Natural killer cell (primary cell): ENCODE measurements at places on chromosomes 4 and X.

DNA sequence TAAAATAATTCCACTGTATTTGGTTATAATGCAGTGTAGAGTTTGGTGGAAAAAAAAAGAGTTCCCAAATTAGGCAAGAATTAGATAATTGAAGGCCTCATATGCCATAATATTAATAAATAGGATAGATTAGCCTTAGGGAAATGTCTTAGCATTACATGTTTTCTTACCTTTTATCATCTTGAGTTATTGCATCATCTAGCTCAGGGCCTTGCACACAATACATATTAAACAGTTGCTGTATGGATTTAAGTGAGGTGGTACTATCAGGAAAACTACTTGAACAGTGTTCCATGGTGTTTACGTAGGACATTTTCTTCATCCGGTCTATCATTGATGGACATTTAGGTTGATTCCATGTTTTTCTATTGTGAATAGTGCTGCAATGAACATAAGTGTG lies 419.4 kb downstream of the EPHA5 start:
- no peak for DNase-seq

GRCh38 chr4:169619518-169619957 lies 840 bp upstream of the CLCN3 start:
- peak; percentile 83 for DNase-seq

GRCh38 chr4:735583-735982 lies 30.0 kb downstream of the PCGF3 start:
- DNase-seq, result no peak

DNA sequence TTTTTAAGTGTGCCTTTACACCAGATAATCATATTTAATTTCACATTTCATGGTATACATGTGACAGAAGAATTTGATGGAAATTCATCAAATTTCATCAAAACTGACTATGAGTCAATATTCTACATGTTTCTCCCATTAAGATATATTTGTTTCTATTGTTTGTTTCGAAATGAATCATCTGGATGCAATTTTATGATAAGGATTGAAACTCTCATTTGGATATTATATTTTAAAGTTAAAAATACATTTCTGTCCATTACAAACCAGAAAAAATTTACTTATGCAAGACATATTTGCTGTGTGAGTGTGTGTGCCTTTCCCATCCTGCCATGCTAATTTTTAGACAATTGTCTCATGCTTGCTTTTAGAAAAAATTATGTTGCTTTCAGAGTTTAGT lies 52.2 kb downstream of the SULT1B1 start:
- DNase-seq, result no peak

DNA sequence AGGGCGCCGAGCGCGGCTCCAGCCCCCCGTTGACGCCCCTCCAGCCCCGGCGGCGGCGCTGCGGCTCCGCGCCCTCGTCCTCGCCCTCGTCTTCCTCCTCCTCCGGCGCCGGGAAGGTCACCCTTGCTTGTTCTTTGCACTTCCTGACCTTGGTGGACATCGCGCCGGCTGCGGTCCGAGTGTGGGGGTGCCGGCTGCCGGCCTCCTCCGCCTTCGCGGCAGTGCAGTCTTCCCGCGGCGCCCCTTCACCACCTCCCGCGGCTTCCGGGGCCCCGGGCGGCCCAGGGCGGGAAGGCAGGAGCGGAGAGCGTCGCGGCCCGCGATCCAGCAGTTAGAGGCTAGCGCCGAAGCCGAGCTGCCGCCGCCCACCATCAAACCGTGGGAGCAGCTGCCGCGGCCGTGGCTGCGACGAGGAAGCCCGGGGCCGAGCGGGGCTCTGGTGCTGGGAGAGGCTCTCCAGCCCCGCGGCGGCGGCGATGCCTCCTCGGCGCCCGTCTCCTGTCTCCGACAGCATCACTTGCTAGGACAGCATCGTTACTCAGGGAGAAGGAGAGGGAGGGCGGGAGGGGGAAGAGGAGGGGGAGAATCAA lies at the start of gene TRPC3:
Gene TRPC3 (minus strand): TSS at position 540 of the 590 bp plus-strand sequence. CDS start 380 bp downstream, at position 160.
- peak; percentile 56 for DNase-seq

GRCh38 chr4:140315970-140316369 lies 57.5 kb upstream of the SCOC start:
- no peak for DNase-seq

- DNase-seq, result peak; percentile 1
Measured at GRCh38 chrX:83535417-83536196, 27.5 kb downstream of the POU3F4 start.

GRCh38 chr4:108830509-108831244 lies 67.8 kb upstream of the ETNPPL start:
- DNase-seq, result peak; percentile 3

DNA sequence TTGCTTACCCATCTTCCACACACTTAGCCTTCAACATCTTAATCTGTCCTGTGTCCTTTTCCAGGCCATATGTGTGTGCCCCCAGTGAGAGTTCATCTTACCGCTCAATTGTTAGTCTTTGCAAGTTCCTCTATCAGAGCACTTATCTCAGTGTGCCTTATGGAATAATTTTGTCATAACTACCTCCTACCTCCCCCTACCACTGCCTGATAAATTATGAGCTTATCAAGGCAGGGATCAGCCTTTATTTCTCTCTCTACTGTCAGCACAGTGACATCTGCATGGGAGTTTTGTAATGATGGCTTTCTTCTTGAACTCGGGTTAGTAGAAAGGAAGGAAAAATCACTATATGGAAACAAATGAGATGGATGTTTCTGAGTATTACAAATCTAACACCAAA lies 53.2 kb downstream of the MTM1 start:
- DNase-seq, result no peak

- DNase-seq, result no peak
Measured at GRCh38 chr4:152983221-152983620, 47.1 kb downstream of the FHDC1 start.

DNA sequence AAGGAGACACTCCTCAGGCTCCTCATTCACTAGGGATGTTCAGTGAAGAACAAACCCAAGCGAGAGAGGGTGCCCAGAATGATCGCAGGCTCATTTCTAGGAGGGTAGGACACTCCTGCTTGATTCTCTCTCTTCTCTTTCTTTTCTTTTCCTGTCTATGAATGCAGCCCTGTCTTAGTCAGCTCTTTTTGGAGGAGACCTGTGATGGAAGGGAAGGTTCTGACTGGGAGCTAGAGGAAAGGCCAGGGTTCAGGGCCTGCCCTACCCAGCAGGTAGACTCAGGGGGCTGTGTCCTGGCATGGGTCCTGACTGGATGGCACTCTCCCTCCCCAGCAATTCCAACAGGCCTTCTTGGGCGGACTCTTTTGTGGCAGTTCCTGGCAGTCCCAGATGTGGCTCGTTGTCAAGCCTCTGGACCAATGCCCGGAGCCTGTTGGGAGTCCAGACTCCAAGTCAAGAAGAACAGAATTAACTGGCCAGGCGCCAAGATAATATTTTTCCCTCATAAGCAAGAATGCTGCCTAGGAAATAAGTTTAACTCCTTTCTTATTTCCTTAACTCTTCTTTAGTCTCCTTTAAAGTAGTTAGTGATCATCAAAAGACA lies 139.4 kb upstream of the SCML1 start:
- no peak for DNase-seq

GRCh38 chr4:76341063-76341462 lies 34.5 kb downstream of the STBD1 start:
- no peak for DNase-seq

DNA sequence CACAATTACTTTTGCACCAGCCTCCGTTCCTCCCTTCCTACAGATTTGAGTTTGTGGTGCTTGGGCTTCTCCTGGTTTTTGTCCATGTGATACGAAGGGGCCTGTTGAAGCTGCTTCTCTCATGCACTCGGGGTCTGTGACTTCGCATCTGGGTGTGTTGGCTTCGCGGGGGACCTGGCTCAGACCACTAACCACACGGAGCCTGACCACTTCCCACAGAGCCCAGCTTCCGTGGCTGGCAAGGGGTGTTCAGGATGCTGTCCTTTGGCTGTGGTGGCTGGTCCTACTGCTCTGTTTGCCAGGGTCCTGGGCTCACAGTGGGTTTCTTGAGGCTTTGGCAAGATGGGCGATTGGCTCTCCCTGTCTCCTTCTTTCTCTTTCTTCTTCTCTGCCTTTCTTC lies 19.8 kb upstream of the XG start:
- DNase-seq, result no peak

- no peak for DNase-seq
Measured at GRCh38 chrX:20857746-20858145, 516.5 kb upstream of the CNKSR2 start.

- DNase-seq, result no peak
Measured at GRCh38 chr4:172153719-172154118, 340.5 kb downstream of the GALNTL6 start.

GRCh38 chrX:118250445-118250844 lies 95.5 kb upstream of the WDR44 start:
- no peak for DNase-seq

GRCh38 chr4:134243742-134244713 lies 42.4 kb upstream of the PABPC4L start:
- DNase-seq, result no peak

DNA sequence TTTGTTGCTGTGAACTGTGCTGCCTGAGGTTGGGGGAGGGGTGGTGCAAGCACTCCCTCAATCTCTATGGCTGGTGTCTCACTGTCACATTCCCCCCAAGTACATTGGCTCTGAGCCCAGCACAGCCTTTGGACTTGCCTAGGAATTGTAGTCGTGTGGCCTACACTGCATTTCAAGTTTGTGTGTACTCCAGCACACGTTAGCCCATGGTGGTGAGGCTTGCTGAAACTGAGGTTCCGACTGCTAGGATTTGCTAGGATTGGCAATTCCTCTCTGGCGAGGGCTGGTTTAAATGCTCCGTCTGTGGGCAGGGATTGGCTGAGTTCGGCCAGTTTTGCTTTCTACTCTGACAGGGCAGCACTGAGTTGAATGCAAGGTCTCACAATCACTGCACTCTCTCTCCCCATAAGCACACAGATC lies 121.7 kb upstream of the CXXC4 start:
- DNase-seq, result no peak

DNA sequence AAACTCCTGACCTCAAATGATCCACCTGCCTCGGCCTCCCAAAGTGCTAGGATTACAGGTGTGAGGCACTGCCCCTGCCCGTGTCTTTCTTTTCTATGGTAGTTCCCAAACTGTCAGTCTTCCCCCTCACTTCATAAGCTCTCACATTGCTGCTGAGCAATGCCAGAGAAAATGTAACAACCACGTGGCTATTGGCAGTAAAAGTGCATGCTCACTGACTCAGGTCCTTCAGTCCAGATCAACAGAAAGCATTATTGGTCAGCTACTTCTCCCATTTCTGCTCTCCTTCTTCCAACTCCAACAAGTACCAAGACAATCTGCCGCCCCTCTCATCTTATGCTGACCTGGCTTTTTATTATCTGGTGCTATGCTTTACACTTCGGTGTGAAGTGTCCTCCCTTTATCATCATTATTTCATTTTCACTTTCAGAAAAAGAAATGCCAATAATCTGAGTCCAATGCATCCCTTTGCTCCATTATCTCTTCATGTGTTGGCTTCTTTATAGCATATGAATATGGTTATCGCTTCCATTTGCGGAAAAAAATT lies 133.8 kb upstream of the UGT8 start:
- no peak for DNase-seq

DNA sequence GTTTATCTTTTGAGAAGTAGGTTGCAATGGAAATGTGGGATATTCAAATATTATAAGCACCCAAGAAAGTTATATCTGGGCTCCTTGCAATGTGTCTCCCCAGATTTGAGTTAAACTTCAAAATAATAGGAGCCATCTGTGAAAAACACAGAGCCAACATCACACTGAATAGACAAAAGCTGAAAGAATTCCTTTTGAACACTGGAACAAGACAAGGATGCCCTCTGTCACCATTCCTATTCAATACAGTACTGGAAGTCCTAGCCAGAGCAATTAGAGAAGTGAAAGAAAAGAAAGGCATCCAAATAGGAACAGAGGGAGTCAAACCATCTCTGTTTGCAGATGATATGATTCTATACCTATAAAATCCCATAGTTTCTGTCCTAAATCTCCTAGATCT lies 114.3 kb upstream of the IL1RAPL1 start:
- DNase-seq, result no peak

GRCh38 chr4:105170711-105171110 lies 24.0 kb downstream of the TET2 start:
- DNase-seq, result no peak

DNA sequence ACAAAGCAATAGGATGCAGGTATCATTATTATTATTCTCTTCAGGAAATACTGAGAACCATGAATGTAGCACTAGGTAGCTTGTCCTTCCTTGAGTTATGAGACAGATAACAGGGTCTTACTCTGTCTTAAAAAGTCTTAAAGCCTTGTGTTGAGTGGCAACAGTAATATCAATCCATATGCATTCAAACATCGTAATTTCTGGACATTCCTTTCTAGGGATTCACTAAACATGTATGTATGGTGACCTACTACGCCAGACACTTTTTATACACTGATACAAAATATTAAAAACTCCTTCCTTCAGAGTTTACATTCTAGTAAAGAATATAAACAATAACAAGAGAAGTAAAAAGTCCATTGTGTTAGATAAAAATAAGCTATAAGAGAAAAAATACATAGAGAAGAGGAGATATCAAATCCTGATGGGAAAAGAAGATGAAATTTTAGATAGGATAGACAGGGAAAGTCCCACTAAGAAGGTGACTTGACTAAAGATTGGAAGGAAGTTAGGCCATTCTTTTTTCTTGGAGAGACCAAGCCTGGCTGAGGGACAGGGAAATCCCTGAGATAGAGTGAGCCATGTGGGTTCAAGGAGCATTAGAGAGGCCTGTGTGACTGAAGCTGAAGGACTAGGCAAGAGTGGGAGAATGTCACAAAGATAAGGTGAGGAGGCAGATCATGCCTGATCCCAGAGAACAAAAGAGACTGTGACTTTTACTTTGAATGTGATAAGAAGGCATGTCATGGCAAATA lies 5.0 kb upstream of the DDX60L start:
- no peak for DNase-seq

DNA sequence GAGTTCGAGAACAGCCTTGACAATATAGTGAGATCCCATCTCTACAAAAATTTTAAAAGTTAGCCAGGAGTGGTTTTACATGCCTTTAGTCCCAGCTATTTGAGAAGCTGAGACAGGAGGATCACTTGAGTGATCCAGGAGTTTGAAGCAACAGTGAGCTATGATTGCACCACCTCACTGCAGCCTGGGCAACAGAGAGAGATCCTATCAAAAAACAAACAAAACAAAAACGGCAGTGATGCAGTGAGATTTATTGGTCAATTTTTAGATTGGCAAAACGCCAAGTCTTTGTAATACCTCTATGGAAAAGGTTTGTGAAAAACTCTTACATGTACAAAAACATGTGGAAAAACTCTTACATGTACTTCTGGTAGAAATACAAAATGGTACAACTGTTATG lies 91.3 kb downstream of the PTPN13 start:
- DNase-seq, result no peak

DNA sequence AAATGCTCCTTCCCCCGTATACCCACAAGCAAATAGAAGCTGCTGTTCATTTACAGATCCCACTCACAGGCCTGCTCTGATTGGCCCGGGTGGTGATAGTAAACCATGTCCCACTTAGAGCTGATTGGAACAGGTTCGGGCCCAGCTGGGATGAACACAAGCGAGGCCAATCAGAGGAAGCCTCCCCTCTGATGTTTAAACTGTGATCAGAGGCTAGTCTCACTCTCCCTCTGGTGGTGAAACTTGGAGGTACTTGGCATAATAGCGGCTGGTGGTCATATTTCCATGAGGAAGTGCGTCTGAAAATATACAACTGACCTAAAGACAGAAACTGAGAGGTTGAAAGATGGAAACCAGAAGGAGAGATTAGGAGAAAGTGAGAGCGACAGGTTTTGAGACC lies 51.5 kb upstream of the TRPC3 start:
- DNase-seq, result no peak
